8988T (cell line): ENCODE measurements at places on chromosomes 5 and 9.

DNA sequence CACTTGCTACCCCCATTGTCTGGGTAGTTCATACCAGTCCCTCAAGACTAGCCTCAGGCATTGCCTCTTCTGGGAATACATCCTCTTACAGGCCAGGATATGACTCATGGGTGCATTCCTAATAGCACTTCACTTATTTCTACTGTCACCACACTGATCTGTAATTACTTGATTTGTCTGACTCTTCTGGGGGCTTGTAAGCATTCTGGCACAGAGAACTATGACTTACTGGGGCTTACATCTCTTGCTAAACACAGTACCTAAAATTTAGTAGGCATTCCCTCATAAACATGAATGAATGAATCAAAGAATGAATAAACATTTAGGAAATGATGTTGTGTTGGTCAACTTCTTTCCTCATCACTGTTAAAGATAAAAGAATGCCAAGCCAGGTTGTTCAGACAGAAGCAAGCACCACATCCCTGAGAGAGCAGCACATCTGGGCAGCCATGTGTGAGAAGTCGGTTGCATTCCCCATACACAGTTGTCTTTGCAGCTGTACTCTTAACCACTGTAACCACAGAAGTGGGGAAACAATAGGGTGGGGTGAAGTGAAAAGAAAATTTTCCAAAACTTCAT lies 27.6 kb downstream of the IL7R start:
- DNase-seq, result no peak

DNA sequence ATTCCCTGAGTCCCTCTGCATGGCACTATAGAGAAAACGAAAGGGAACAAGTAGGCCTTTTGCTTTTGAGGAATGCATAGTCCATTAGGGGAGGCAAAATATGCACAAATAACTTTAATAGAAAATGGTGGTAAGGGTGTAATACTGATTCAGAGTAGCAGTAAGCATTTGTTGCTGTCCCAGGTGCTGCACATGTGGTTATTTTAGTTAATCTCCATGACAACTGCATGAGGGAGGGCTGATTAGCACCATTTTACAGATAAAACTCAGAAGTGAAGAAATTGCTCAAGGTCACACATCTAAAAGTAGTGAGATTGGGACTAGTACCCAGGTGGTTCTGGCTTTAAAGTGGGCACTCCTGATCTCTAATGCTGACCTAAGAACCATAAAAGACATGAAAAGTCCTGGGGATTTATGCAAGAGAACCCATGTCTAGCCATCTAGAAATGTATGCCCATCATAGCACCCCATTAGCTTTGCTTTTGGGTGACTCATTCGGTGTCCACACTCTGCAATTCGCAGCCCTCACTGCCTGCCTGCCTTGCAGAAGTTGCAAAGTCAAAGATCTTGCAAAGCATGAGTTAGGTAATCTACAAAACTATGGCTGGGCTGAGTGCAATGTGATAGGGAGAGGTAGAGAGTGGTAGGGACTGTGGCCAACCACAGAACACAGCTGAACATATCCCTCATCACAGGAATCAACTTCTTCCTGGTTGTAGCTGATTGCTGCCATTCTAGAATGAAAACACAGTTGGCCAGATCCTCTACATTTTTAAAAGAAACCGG lies 195.2 kb downstream of the PTTG1 start:
- no peak for DNase-seq

DNA sequence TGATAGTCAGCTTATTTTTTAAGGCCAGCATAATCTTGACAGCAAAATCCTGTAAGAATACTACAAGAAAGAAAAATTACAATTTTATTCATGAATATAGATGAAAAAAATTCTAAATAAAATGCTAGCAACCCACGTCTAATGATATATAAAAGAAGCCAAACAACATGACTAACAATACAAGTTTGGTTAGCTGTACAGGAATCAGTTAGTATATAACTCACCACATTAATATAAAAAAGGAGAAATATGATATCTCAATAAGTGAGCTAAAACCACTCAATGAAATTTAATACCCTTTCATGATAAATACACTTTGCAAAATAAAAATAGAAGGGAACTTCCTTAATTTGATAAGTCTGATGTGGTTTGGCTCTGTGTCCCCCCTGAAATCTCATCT lies 139.7 kb upstream of the MAN2A1 start:
- DNase-seq, result no peak

DNA sequence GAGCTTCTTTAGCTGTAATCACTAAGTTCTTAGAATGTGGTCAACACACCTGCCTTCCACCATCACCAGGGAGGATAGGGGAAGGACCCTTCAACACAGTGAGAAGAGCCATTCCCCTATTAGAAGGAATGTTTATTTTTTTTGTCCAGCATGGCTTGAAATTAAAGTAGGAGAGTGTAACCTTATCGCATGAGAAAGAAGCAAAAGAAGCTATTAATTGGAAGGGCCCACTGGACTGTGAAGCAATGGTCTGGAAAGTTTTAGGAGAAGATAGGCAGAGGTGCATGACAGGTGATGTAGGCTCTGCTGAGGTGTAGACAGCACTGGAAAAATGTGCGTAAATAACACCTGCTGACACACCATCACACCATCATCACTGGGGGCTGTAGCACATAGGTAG lies 1526.0 kb downstream of the MAT2B start:
- DNase-seq, result no peak

DNA sequence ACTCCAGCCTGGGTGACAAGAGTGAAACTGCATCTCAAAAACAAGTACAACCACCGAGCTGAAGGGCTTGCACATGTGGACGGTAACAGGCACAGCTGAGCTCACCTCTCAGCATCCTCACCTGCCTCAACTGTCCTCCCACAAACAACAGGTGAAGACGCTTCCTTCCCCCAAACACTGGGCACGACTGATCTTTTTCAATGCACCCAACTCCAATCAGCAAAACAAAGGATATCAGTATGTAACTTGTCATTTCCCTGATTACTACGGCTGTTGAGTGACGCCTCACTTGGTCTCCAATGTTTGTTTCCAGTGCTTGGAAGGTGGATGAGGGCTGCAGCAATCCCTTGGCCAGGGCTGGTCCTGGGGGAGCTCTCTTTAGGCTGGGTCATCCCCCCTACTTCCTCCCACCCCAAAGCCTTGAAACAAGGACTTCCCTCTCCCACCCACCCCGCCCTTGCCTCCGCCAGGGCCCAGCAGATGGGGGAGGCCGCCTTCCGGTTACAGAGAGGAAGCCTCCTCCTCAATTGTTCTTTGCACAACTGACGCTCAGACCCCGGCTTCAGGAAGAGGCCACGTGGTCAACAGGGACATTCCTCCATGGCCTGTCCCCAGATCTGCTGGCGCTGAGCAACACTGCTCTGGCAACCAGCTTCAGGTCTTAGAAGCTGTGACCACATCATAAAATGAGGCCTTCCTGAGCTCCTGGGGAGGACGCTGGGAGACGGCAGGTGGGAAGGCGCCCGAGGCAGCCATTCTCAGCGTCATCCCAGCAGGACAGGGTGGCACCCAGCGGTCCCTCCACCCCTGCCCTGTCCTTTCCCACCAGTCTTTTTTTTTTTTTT lies 5.9 kb downstream of the FAM78A start:
- DNase-seq, result peak; percentile 18

- no peak for DNase-seq
Observed at GRCh38 chr9:90552317-90552716, 90.3 kb downstream of the DIRAS2 start.

GRCh38 chr9:121744002-121744686 lies 92.7 kb downstream of the DAB2IP start:
- peak; percentile 93 for DNase-seq

- DNase-seq, result no peak
Observed at GRCh38 chr9:127170652-127171051, 48.2 kb upstream of the ANGPTL2 start.

GRCh38 chr5:159027504-159027903 lies 72.2 kb downstream of the EBF1 start:
- no peak for DNase-seq

DNA sequence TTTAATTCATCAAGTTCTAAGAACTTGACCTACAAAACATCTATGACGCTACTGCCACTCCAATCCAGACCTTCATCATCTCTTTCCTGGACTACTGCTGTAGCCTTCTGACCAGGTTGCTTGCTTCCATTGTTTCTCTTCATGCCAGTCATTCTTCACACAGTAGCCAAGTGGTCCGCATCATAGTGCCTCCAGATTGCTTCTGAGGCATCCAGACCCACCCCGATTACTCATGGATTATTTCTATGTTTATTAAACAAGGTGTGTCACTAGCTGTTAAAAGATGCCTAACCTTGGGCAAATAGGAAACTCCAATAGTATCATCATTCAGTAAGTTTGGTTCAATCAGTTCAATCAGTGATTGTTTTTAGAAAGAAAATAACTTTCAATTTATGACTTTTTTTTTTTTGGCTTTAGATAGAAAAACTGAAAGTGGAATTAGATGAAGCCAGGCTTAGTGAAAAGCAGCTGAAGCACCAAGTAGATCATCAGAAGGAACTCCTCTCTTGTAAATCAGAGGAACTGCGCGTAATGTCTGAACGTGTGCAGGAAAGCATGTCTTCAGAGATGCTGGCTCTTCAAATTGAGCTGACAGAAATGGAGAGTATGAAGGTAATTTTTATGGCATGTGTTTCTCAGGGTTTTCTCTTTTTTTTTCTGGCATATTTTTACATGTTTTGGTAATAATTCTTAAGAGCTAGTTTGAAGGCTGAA lies 9.5 kb downstream of the SPDL1 start:
- DNase-seq, result no peak
